RPMI8226 (cell line): ENCODE measurements at places on chromosomes 11 and 22.

- DNase-seq: no peak
These were observed 309.7 kb upstream of the PLET1 start for GRCh38 chr11:112570333-112570732.

- DNase-seq: no peak
These were observed 1.0 kb upstream of the BRSK2 start for GRCh38 chr11:1388763-1389102.

- no peak for DNase-seq
These were observed 315.1 kb downstream of the LARGE1 start for GRCh38 chr22:33605221-33605620.

DNA sequence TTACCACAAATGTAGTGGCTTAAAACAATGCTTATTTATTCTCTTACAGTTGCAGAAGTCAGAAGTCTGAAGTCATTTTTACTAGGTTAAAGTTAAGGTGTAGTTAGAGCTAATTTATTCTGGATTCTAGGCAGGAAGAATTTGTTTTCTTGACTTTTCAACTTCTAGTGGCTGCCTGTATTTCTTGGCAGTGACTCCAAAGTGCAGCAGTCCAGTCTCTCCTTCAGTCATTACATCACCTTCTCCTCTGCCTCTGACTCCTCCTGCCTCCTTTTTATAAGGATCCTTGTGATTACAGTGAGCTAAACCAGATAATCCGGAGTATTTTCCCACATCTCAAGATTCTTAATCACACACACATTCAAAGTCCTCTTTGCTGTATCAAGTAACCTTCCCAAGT is 581.4 kb downstream of the KCNA4 start:
- no peak for DNase-seq

DNA sequence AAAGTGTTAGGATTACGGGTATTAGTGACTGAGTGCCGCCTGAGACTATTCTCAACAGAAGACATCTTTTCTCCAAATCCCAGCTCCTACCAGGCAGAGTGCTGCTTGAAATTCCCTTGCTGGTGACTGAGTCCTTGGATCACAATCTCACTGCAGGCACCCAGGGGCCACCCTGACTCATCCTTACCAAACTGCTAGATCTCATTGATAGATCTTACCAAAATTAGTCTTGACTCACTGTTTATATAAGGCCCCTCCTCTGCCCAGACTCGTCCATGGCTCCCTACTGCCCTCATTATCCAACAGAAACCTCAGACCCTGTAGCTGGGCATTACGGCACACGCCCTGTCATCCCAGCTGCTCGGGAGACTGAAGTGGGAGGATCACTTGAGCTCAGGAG is 14.7 kb downstream of the TBC1D10A start:
- no peak for DNase-seq

- no peak for DNase-seq
These were observed 29.2 kb downstream of the RSPH14 start for GRCh38 chr22:23112472-23113012.

DNA sequence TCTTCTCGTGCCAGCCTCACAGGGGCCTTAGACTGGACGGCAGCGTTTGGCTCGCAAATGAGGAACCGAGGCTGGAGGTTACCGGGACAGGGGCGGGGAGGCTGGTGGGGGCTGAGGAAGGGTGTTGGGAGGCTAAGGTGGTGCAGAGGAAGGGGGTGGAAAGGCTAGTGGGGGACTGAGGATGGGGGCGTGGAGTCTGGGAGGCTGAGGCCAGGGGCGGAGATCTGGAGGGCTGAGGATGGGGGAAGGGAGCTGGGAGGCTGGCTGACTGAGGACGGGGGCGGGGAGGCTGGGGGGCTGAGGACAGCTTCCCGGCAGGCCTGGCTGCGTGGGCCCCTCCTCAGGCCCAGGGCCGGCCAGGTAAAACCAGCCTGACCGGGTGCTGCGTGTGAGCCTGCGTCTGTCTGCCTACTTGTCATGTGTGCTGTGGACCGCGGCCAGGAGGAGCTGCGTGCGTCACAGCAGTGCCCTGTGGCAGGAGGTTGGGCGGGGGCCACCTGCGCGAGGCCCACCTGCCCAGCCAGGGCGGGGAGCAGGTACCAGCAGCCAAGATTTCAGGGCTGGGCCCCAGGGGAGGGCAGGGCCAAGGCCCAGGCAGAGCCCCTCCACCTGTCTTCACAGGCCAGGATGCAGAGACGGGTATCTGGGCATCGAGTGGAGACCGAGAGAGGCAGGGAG is 9.4 kb upstream of the PIM3 start:
- no peak for DNase-seq

DNA sequence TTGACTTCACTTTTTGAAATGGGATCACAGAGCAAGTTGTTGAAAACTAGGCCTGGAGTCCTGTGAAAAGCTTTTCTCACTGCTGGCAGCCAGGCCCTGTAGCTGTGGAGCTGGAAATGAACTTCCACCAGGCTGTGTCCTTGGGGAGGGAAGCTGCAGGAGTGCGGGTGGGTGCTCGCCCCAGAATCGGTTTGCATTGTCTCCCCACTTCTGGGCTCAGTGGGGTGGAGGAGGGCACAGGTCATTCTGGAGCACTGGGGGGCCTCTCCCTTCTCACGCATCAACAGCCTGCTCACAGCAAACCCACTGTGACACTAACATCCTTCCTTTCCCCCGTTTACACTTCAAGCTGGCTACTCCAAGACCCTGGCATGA is 15.2 kb downstream of the GLB1L2 start:
- DNase-seq: no peak

DNA sequence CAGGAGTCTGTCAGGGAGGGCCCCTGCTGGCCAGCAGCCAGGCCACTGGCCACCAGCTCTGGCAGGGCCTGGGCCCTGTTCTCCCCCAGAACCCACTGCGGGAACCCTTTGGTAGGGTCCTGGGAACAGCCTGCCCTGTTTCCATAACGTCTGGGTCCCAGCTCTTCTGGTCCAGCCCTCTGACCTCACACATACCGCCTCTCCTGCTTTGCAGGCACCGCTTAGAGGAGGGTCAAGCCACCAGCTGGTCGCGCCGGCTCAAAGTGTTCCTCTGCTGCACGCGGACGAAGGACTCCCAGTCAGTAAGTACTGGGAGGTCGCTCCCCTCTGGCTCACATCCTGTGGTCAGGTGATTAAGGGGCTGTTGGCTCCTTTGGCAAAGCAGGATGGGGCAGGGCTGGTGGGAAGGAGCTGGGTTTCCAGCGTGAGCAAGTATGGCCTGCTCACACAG is 26.6 kb upstream of the MYRF start:
- DNase-seq: no peak

- no peak for DNase-seq
These were observed 37.1 kb upstream of the RAB38 start for GRCh38 chr11:88212300-88212699.

GRCh38 chr11:38680166-38680565 is 2082.1 kb upstream of the RAG2 start:
- no peak for DNase-seq

- no peak for DNase-seq
These were observed 301.4 kb upstream of the PDGFD start for GRCh38 chr11:104465321-104465720.

- DNase-seq: no peak
These were observed 7.2 kb downstream of the APLP2 start for GRCh38 chr11:130076778-130077481.

- no peak for DNase-seq
These were observed 35.3 kb downstream of the GNB1L start for GRCh38 chr22:19819208-19819910.

DNA sequence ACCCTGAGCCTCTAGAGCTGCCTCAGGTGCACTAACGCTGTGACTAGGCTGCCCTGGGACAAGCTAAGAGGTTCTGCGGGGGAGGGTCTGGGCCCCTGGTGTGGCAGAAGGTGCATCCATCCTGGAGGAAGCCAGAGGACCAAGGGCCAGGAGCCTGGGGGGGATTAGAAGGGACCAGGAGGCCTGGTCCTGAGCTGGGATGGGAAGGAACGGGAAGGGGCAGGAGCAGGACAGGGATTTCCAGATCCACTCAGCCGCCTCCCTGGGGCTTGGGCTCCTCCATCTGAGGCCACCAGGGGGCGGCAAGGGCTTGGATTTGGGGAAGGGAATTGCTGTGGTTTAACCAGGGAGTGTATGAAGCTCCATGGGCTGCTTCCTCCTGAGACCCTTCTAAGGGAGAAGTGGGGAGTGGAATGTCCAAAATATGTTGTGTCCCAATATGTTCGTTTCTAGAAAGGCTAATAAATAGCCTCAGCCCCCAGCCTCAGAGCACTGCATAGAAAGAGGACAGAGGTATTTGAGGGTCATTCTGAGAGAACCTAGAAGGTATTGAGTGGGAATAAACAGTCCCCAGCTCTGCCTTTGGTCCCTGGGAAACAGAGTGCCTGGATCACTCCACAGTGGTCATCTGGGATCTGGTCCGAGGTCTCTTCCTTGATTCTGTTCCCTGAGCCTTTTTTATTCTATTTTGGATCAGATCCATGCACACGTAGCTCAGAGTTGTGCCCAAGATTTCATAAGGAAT is 17.4 kb upstream of the PRAME start:
- DNase-seq: peak; percentile 10

DNA sequence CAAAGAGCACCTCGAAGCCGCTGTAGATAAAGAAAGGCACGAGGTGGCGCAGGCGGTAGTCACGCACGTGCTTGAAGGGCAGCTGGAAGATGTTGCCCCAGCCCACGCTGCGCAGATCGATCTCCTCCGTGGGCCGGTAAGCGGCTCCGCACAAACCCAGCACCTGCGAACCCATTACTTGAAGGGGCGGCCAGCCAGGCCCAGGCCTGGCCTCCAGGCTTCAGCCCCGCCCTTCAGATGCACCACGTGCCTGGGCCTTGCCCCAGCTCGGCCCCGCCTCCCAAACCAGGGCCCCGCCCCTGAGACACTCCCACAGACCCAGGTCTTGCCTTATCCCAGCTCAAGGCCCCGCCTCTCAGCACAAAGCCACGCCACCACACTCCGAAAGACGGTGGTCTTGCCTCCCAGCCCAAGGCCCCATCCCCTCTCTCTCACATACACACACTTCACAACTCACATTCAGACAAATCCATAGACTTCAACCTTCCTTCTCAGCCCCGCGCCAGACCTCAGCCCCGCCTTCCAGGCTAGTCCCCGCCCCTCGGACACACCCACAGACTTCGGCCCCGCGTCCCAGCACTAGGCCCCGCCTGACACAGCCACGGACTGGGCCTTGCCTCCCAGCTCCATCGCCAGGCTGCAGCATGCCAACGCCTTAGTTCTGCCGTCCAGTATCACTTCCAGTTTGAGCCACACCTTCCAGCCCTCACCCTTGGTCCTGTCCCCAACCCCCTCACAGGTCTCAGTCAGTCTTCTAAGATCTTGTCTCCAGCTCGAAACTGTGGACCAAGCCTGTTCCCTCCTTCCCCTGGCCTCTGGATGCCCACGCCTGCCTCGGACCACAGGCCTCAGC is 7.0 kb downstream of the UNC93B1 start:
- DNase-seq: peak; percentile 63

DNA sequence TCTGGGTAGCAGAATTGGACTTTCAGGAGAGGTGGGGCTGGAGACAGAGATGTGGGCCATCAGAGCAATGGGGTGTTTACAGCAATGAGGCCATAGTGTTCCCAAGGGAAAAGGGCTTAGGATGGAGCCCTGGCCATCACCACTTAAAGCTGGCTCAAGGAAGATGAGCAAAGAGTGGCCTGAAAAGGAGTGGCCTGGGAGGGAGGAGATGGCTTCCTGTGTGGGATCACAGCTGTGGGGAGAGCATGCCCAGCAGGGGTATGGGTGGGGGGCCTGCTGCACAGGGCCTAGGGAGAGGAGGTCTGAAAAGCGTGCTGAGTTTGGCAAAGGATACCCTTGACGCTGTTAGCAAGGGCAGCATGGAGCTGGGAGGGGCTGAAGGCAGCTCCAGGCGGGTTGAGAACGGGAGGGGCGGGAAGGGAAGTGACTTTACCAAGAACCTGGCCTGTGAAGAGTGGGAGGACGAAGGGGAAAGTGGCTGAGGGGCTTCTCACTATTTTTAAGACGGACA is 13.9 kb downstream of the LRRC32 start:
- DNase-seq: no peak

DNA sequence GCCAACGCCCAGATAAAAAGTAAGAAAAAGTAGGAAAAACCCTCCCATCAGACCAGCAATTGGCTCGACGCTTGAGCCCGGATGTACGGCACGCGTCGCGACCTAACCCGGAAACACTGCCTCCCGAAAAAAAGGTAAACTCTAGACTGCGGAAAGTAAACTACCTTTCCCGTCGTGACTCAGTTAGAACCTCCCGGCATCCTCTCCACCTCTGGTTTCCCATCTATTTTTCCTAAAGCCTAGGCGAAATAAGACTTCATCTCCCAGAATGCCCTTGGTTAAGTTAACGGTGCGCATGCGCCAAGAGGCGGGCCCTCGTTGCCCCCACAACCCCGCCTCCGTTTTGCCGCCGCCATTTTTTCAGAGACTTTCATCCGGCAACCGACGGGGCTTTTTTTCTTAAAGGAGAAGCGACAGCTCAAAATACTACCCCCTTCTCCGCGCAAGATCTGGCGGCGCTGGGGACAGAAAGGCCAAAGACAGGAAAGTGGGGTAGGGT is 678 bp upstream of the ZFP91 start:
- DNase-seq: peak; percentile 98

- no peak for DNase-seq
These were observed 29.8 kb downstream of the ABTB2 start for GRCh38 chr11:34327804-34328631.

GRCh38 chr11:65423516-65424204 is 1.1 kb downstream of the NEAT1 start:
- DNase-seq: peak; percentile 55

GRCh38 chr22:25057013-25057881 is 104.7 kb downstream of the KIAA1671 start:
- peak; percentile 73 for DNase-seq

- DNase-seq: no peak
These were observed 12.9 kb downstream of the CD59 start for GRCh38 chr11:33723238-33723881.

DNA sequence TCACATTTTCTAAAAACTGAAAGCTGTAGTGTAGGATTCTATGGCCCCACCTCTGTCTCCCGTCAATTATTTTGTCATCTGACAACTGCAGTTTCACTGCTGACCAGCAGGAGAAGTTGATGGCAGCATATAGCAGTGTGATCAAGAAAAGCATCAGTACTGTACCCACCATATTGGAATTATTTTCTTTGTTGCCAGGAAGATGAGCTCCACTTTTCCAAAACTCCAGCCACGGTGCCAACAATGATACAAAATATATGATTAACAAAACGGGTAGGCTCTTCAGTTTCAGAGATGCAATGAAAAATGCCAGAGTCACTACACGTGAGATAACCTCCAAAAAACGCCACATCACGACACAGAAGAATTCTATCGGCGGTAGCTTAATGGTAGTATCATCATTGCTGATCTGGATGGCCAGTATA is 41.3 kb downstream of the XKR3 start:
- DNase-seq: no peak

- peak; percentile 83 for DNase-seq
These were observed at the start of gene CHID1 for GRCh38 chr11:910589-911030. TSS of gene CHID1 (minus strand) at chr11:910810. CDS start at chr11:904816, 5,994 bp downstream.
